ENCODE measurements at places on chromosomes 3 and 15. TPM values are rescaled to one million over a fixed set of nuclear protein-coding genes. Genes with fewer than 3 reads are reported as not detected.

The FBXW12 gene
- not detected for total RNA-seq

The CCDC39 gene
- not detected for total RNA-seq

The GHSR gene
- total RNA-seq: not detected

The WWTR1 gene
- total RNA-seq: 126 TPM

The ATP13A5 gene
- total RNA-seq: not detected

The TEX55 gene
- total RNA-seq: not detected

The KLHL40 gene
- total RNA-seq: not detected

The RTP3 gene
- not detected for total RNA-seq

The THRB gene
- total RNA-seq: 1.4 TPM

The SEMA6D gene
- not detected for total RNA-seq

The PP2D1 gene
- total RNA-seq: not detected

The SERINC4 gene
- total RNA-seq: not detected

The RAB6B gene
- total RNA-seq: 2.1 TPM

The CIDEC gene
- 45.7 TPM for total RNA-seq

The IL5RA gene
- total RNA-seq: not detected

The SPESP1 gene
- not detected for total RNA-seq

The SPATA12 gene
- 0.44 TPM for total RNA-seq

The CD47 gene
- total RNA-seq: 37.9 TPM

The CCR4 gene
- not detected for total RNA-seq

The ANKRD34C gene
- not detected for total RNA-seq

The PRICKLE2 gene
- total RNA-seq: 2.4 TPM
